ENCODE measurements at places on chromosomes 4 and X.

- H3K4me3 ChIP-seq = no peak overlapping the region
- H3K27me3 ChIP-seq = no peaks in the 10 kb centered on the region
- peaks cover 11% of the 10 kb centered on the region for H3K4me1 ChIP-seq
- H3K36me3 ChIP-seq = no peaks in the 10 kb centered on the region
- DNase-seq = no peak
- no peak overlapping the region for H3K27ac ChIP-seq
Measured at GRCh38 chr4:150217192-150217591, 138.9 kb downstream of the DCLK2 start.

DNA sequence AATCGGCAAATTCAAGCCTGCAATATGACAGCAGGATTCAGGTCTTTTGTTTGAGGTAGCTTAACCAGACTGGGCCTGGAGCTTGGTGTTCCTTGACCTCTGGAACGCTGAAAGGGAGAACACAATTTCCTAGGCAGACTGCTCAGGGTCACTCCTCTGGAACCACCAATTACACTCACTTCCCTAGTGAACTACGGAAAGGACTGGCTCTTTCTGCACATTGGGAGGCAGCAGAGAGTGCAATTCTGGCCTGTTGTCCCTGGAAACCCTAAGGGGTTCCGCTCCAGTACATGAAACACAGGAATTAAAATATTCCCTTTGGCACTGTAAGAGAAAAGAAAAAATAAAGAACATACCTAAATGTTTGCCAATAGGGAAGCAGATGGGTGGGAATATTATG is 58.6 kb downstream of the GPC3 start:
- H3K36me3 ChIP-seq = no peaks in the 10 kb centered on the region
- no peak overlapping the region for H3K4me3 ChIP-seq
- H3K4me1 ChIP-seq = no peaks in the 10 kb centered on the region
- H3K27me3 ChIP-seq = no peaks in the 10 kb centered on the region
- no peak for DNase-seq

GRCh38 chrX:150365990-150366911 is 3.1 kb downstream of the MAMLD1 start:
- H3K27me3 ChIP-seq = no peaks in the 10 kb centered on the region
- H3K4me3 ChIP-seq = peak overlapping the region; percentile 57
- peak; percentile 87 for DNase-seq
- H3K4me1 ChIP-seq = no peaks in the 10 kb centered on the region

DNA sequence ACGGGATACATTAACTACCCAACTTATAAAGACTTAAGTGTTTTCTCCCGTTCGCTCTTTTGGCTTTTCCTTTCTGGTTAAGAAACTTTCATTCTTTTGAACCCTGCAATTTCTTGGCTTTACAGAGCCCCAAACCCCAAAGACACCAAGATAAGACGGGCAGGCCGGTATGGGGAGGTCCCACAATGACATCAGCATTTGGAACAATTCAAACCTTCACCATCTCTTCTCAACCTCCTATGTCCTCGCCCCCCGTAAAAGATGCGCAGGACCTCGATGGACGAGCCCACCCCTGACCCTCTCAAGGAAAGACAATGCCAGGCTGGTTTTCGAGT is 999 bp downstream of the ZNF518B start:
- no peak overlapping the region for H3K27ac ChIP-seq
- DNase-seq = no peak
- peak overlapping the region; percentile 67 for H3K4me3 ChIP-seq
- peaks cover 24% of the 10 kb centered on the region for H3K36me3 ChIP-seq

DNA sequence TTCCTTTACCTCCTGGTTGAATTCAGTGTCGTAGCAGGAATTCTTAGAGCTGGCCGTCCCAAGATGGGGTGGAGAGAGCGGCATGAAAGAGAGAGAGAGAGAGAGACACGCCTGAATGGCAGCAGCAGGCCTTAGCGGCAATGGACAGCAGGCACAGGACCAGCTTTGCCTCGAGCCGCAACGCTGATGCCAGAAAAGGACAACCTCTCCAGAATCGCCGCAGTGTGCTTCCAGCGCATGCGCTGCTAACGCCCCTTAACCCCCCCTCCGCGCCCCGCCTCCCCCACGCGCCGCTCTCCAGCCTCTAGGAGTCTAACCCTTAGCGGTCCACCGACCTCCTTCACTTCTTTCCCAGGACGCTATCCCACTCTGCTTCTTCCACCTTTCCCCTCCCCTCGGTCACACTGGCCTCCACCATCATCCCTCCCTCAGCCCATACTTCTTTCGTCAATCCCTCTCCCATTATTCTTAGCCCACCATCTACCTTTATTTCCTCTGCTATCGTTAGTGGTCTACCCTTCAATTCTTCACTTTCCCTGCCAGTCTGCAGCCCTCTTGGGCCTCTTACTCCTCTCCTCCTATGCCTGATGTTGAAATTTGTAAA is 10.5 kb upstream of the ZCCHC13 start:
- H3K36me3 ChIP-seq = no peaks in the 10 kb centered on the region
- H3K27me3 ChIP-seq = no peaks in the 10 kb centered on the region
- DNase-seq = peak; percentile 61
- peak overlapping the region; percentile 88 for H3K27ac ChIP-seq
- peak overlapping the region; percentile 73 for H3K4me3 ChIP-seq
- H3K4me1 ChIP-seq = no peaks in the 10 kb centered on the region

DNA sequence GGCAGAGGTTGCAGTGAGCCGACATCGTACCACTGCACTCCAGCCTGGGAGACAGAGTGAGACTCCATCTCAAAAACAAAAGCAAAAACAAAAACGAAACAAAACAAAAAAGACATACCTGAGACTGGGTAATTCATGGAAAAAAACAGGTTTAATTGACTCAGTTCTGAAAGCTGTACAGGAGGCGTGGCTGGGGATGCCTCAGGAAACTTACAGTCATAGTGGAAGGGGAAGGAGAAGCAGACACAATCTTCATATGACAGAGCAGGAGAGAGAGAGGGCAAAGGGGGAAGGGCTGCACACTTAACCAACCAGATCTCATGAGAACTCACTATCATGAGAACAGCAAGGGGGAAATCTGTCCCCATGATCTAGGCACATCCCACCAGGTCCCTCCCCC is 229.5 kb downstream of the STK32B start:
- H3K4me3 ChIP-seq = no peak overlapping the region
- no peaks in the 10 kb centered on the region for H3K4me1 ChIP-seq
- no peak for DNase-seq

Measured in tibial artery (tissue), 4 donors.